Activated CD8-positive, alpha-beta memory T cell treated with anti-CD3 and anti-CD28 coated beads, Interleukin-2, amount 10 ng/mL, durations not matched to agents 7 days and 5 days (primary cell): ENCODE measurements at places on chromosomes 6 and 20. TPM values are rescaled to one million over a fixed set of nuclear protein-coding genes. Genes with fewer than 3 reads are reported as not detected.

KPNA5 gene
- total RNA-seq, result 7.3 TPM

SLC22A2 gene
- total RNA-seq, result not detected

ADTRP gene
- 2.0 TPM for total RNA-seq

SMAP1 gene
- total RNA-seq, result 33.7 TPM

LTV1 gene
- 35.7 TPM for total RNA-seq

ANKRD66 gene
- not detected for total RNA-seq

CFAP61 gene
- total RNA-seq, result not detected

CGA gene
- not detected for total RNA-seq

FAM209B gene
- 1.3 TPM for total RNA-seq

CNKSR3 gene
- not detected for total RNA-seq

CLPSL1 gene
- not detected for total RNA-seq

SLC17A1 gene
- not detected for total RNA-seq

ARMH2 gene
- total RNA-seq, result 0.28 TPM
